NCI-H187 treated with DMSO at 0.1 percent for 48 hours (cell line): ENCODE measurements at places on chromosomes 2 and 18.
A peak's percentile ranks its signal among the peaks of the same experiment; 100 is the strongest.

DNA sequence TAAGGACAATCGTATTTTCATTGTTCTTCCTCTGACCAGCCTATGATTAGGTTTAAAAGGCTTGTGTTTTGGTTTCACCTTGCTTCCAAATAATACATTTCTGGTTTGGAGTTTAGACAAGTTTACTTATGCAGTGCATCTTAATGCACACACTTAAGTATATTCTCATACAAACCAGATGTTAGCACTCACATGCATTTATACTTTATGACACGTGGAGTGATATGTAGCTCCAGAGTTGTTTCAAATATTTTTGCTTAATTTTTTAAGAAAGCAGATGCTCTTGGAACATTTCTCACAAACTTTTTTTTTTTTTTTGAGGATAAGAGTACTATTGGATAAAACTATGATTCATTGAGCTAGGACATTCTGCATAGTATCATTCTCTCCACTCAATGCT lies 109.9 kb downstream of the PDE1A start:
- DNase-seq: no peak

- no peak for DNase-seq
These were observed 113.4 kb downstream of the GORASP2 start for GRCh38 chr2:171042253-171042969.

DNA sequence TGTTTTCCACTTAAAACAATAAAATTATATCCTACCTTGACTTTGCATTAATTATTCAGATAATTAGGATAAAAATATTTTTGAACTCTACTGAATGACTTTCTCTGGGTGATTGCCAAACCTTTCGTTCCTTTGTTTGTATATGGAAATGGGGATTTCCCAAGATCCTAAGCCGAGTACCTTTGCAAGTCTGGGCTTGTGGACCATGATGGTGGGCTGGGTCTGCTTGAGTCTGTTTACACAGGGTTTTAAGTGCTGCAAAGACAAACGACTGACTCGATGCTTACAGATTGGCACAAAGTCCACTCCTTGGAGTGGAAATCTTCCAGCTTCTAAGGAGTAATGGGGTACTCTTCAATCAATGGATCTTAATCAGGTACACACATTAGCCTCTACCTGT lies 659.5 kb downstream of the TSN start:
- DNase-seq: no peak

DNA sequence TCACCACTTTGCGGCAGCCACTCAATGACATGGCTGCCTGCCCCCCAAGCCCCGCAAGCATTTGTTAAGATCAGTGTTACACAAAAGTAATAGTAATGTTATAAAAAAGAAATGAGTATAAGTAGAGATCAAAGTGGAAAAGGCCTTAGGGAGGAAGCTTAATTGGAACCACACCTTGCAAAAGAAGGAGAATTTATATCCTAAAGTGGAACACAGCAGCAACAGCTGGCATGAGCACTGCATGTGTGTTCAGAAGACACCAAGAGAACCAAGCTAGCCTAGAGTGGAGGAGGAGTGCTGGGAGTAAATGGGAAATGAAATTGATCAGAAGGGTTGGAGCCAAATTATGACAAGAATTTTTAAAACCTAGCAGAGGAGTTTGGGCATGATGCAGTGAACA lies 73.1 kb upstream of the STK17B start:
- DNase-seq: no peak

DNA sequence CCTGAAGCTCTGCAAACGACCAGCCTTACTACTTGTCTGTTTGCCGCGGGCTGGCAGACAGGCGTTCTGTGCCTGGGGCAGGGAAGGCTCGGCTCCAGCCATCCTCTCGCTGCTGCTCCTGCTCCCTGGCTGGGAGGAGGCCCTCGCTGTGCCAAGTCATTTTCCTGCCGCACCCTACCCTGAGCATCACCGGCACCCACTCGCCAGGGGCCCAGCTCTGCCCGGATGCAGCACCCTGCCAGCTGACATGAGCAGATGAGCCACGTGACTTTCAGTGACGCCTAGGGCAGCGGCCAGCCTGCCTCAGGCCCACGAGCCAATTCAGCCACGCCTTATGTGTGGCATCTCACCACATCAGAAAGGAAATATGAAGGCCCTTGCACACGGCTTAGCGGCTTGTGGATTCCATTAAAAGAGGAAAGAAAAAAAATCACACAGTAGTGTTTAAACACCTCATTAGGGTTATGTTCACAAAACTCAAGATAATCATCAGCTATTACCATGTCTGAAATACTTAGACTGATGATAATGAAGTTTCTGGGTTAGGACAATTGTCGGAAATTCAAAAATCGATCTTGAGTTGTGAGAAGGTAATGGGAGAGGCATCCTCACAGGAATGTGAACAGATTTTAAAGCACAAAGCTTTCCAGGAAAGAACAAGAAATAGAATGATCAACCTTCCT lies 250.5 kb downstream of the TWIST2 start:
- no peak for DNase-seq

- DNase-seq: no peak
These were observed 896.2 kb downstream of the CCDC85A start for GRCh38 chr2:57080035-57080434.

DNA sequence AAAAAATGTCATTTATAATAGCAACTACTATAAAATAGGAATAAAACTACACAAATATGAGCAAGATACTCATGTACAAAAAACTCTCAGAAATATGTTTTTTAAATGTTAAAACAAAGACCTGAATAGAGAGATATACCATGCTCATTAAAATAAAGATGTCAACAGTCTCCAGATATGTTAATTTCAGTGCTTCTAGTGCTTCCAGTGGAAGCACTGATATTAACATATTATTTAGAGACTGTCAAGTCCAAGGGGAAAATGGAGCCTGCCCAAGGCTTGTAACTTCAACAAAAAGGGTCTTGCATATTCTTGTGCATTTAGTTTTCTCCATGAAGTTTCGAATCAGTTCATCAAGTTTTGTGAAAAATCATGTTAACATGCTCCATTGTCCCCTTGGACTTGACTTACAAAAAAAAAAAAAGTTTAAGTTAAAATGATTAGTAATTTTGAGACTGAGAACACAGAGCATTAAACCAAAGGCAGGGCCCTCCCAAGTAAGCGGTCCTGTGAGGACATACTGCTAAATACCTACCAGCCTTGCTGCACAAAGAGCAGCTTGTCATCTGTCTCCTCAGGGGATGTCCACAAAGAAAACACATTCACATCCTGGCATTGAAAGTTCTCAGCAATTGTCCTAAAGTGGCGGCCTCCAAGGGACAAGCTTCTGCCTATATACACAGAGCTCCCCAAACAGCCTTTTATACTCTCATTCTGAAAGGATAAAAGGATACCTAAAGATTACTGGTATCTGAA lies 501.9 kb upstream of the CHAC2 start:
- no peak for DNase-seq

DNA sequence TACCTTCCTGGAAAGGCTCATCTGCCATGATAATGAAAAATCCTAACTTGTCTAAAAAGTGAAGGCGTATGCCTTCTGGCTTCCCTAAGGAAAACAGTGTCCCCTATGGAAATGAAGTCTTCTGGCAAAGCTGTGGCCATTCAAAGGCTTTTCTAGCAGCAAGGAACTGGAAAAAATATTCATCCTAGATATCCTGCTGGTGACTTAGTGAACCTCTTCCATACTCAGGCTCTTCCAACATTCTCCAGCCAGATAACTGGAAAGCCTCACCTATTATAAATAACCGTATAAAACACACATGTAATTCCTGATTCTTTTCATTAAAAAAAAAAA lies 84.7 kb downstream of the RBMS1 start:
- no peak for DNase-seq

- DNase-seq: no peak
These were observed 227.7 kb downstream of the GPD2 start for GRCh38 chr2:156663757-156664409.

DNA sequence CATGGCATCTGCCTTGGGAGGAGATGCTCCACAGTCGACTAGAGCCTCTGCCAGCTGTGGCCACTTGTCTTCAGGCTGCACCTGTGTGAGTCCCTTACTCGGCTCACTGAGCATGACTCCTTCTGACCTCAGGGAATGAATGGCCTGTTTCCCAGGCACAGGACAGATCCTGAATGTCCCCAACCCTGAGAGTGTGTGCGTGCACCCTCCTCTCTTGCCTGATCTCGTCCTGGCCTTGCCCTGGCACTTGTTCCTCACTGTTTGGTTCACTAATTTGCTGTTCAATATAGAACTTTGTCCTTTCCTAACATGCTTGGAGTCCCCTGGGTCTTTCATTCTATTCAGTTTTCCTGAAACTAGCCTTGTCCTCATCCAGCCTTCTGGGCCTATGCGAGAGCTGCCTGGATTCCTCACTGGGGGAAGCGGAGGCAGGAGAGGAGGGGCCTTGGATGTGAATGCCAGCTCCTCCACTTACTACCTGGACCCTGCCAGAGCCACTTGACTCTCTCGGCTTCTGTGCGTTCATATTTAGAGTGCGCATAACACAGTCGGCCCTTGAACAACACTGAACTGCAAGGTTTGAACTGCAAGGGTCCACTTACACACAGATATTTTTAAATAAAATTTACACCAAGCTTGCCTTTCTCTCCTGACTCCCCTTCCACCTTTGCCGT lies 184.8 kb downstream of the ACKR3 start:
- no peak for DNase-seq

DNA sequence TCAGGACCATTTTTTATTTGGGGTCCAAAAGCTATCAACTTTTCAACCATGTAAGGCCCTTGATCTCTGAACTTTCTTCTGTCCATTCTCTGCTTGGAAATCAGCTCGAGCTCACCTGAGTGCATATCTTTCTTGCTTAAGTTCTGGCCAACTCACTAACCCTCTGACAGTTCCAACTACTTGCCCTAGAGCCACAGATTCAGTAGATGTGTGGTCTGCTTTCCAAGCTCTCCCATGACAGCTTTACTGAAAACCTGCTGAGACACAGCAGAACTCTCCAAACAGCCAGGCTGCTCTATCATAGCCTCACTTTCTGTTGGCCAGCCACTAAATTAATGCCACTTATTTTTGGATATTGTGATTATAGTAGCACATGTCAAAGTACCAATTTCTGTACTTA lies 21.2 kb upstream of the IKZF2 start:
- no peak for DNase-seq

DNA sequence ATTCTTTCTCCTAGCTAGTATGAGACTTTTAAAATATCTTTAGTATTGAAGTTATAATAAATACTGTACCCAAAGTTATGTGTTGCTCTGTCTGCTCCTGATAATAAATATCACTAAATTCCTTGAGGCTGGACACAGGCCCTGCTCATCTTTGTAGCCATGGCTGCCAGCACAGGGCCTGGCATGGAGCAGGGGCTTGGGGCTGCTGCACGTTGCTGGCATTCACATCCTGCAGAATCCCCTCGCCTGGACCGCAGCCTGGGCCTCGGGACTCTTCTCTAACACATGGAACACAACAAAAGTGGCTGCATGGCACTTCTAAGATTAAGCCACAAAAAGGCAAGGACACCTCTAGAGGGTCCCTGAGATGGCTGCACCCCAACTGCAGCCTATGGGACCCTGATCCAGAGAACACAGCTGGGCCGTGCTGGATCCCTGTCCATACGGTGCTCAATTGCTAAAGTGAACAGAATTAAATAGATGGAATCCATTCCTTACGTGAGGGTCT lies 477.5 kb upstream of the MYT1L start:
- no peak for DNase-seq

DNA sequence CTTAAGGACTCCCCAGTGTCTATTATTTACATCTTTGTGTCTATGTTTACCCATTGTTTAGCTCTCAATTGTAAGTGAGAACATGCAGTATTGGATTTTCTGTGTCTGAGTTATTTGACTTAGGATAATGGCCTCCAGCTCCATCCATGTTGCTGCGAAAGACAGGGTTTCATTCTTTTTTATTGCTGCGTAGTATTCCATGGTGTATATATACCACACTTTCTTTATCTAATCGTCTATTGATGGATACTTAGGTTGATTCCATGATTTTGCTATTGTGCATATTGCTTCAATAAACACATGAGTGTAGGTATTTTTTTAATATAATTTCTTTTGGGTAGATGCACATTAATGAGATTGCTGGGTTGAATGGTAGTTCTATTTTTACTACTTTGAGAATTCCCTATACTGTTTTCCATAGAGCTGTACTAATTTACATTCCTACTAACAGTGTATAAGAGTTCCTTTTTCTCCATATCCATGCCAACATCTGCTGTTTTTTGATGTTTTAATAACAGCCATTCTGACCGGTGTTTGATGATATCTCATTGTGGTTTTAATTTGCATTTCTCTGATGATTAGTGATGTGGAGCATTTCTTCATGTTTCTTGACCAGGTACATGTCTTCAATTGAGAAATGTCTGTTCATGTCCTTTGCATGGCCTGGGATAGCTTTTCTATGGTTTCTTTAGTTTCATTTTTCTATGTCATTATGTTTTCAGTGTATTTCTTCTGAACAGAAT lies 21.8 kb downstream of the MTCL1 start:
- no peak for DNase-seq

- no peak for DNase-seq
These were observed 228.0 kb upstream of the SMAD7 start for GRCh38 chr18:49178736-49179135.

GRCh38 chr2:190365499-190366204 lies 22.3 kb downstream of the INPP1 start:
- DNase-seq: no peak

DNA sequence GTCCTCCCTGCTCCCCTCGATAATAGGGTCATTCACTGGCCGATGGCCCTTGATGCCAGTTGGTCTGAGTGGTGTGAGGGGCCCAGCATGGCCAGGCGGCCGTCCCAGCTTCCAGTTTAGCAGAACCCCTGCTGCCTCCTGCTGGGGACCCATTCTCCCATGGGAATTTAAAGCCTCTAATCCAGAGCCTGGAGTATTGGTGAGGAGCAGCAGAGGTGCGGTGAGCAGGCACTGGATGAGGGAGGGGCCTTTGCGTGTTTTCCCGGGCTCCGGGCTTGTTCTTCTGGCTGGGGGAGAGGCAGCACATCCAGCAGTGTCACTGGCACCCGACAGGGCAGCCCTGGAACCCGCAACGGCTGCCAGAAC lies 17.4 kb downstream of the KCNIP3 start:
- DNase-seq: no peak

- DNase-seq: no peak
These were observed 836.9 kb upstream of the CELF4 start for GRCh38 chr18:38402509-38402908.

DNA sequence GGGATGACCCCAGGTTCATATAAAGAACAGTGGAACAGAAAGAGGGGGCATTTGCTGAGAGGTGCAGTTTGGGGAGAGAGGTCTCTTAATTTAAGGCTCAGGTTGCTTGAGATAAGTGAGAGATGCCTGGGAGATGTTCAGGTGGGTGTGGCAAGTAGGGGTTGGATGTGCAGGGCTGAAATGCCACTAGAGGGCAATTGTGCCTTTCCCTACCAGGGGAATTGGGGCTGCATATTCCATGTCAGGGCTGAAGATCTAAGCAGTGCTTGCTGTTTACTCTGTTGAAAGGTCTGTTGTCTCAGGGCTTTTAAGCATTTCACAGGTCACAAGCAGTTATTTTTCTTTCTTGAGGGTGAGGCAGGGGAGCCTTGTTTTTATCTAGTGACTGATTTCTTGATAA lies 7.8 kb downstream of the CCDC85A start:
- DNase-seq: peak; percentile 32

- no peak for DNase-seq
These were observed 403.0 kb upstream of the ID2 start for GRCh38 chr2:8278709-8279354.

- DNase-seq: no peak
These were observed 277.0 kb downstream of the CTNNA2 start for GRCh38 chr2:79789811-79790210.

GRCh38 chr2:9618410-9618809 lies 12.4 kb downstream of the YWHAQ start:
- no peak for DNase-seq

GRCh38 chr18:44777457-44778192 lies 96.9 kb downstream of the SETBP1 start:
- no peak for DNase-seq
